ENCODE measurements at places on chromosomes 16 and 17.

- no peak for DNase-seq
Measured at GRCh38 chr16:84508502-84508901, 4.0 kb upstream of the MEAK7 start.

DNA sequence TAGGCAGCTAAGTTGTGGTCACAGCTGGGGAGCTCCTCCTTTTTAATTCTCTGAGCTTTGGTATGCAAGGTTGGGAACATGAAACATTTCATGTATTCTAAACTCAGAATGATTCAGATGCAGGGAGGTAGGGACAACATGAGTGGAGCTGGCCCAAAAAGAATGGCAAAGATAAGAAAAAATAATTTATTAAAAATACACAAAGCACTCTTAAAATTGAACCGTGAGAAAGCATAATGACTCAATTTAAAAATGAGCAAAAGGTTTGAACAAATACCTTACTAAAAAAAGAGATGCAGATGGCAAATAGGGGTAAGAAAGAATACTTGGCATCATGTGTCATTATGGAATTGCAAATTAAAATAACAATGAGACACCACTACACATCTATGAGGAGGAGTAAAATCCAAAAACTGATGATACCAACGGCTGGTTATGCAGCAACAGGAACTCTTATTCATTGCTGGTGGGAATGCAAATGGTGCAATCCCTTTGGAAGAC, 175.6 kb upstream of the IRX3 start:
- DNase-seq: no peak

GRCh38 chr17:3935140-3935542, 18.9 kb upstream of the P2RX1 start:
- peak; percentile 93 for DNase-seq

DNA sequence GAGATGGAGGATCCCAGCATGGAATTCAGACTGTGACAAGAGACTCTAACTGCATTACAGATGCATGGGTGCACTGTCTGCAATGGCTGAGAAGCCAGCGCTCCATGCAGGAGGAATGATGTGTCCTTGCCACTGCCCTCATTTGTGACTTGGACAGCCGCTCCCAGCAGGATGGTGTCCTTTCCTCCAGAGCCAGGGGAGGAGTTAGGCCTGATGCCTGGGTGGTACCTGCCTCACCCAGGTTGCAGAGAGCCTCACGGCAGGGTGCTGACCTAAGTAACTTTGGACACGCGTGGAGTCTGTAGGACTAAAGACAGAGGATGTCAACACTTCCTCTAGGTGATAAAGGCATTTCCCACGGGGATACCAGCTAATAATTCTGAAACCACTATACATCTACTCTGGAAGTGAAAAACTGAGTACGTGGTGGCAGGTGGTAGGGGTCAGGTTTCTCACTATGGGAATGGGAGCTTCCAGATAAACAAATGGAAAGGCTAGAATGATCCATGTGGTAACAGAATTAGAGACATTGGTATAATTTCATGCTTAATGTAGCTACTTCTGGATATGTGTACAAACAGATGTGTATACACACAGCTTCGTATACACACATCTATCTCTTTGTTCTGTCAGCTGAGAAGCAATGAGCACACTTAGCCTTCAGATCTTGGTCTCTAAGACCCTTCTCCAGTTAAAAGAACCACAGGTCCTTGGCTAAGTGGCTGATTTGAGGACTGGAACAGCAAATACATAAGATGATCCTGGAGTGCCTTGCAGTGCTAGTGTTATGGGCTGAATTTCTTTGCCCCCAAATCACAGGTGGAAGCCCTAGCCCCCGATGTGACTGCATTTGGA, 13.7 kb upstream of the CSNK1D start:
- no peak for DNase-seq

GRCh38 chr17:4548061-4548461, 7.1 kb downstream of the MYBBP1A start:
- DNase-seq: no peak

DNA sequence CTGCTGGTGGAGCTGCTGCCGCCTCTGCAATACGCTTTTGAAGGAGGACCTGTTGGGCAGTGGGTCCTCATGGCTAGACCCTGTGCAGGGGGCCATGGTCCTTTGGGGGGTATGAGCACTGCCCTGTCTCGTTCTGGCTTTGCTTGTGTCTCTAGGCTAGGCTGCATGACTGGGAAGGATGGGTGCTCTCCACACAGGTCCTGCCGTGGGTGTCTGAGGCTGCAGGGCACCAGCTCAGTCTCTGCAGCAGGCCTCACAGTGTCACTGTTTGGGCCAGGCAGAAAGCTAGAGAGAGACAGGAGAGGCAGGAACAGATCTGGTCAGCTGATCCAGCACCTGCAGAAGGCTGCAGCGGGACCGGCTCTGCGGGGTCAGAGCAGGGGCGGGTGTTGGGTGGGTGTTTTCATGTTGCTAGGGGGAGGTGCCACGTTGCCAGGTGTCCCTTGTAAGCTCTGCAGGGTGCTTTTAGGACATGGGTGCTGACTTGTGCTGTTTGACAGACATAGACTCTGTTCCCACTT, 111.4 kb downstream of the SNX29 start:
- DNase-seq: no peak

GRCh38 chr16:54158986-54159385, 127.6 kb downstream of the IRX3 start:
- DNase-seq: no peak

GRCh38 chr16:47375423-47375822, 85.4 kb downstream of the ITFG1 start:
- DNase-seq: no peak

GRCh38 chr16:4081521-4082021, 34.7 kb downstream of the ADCY9 start:
- DNase-seq: peak; percentile 7

- DNase-seq: no peak
Measured at GRCh38 chr17:29112771-29113295, 67.4 kb downstream of the MYO18A start.

- DNase-seq: no peak
Measured at GRCh38 chr17:20926532-20926931, 116.3 kb downstream of the USP22 start.

DNA sequence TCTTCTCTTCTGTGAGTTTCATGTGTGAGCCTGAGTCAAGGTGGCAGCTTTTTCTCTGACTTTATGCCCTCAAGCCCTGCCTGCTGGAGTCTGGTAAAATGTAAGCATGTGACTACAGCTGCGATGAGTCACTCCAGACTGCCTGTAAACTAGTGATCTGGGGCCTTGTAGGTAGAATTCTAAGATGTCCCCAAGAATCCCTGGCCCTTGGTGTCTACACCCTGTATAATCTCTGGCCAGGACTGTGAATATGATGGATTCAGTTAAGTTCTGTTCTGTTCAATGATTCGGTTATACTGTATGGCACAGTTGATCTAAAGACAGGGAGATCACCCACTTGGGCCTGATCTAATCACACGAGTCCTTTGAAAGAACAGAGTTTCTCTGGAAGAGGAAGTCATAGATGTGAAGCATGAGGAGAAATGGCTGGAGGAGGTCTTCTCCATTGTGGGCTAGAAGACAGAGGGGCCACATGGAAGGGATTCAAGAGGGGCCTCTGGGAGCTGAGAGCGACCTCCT, 29.8 kb downstream of the PRSS54 start:
- DNase-seq: no peak

DNA sequence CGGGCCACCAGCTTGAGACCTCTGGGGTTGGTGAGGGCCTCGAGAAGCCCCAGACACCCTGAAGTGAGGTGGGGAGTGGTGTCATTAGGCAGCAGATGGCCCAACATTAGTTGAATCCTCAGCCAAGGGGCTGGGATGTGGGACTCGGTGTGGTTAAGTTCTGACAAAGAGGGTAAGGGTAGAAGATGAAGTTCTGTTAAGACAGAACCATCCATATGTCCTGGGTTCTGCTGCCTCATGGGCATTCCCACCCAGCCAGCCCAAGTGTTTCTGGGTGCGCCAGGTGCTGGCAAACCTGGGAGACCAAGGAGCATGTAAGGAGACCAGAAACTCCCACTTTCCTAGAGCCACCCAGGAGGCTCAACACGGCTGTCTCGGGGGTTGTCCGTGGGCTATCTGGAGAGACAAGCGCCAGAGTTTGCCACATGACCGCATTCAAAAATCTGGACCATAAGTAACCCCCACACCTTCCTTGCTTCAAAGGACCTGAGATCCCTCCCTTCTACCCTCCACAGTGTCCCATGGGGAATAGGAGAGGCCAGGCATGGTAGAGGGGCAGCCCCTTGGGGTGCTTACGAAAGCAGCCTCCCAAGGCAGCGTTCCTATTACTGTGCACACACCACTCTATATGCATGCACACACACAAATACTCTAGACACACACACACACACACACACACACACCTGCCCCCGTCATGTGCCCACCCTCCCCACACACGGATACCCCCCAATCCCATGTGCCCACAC, 128.7 kb downstream of the C16orf78 start:
- DNase-seq: no peak

GRCh38 chr17:65895969-65896368, 296.0 kb downstream of the CEP112 start:
- DNase-seq: no peak
